Stimulated activated CD4-positive, alpha-beta T cell treated with anti-CD3 and anti-CD28 coated beads, Interleukin-12 subunit alpha, Interleukin-12 subunit beta, amount 100 ng/mL, for 24 hours (primary cell): ENCODE measurements at places on chromosomes 13 and 19.

DNA sequence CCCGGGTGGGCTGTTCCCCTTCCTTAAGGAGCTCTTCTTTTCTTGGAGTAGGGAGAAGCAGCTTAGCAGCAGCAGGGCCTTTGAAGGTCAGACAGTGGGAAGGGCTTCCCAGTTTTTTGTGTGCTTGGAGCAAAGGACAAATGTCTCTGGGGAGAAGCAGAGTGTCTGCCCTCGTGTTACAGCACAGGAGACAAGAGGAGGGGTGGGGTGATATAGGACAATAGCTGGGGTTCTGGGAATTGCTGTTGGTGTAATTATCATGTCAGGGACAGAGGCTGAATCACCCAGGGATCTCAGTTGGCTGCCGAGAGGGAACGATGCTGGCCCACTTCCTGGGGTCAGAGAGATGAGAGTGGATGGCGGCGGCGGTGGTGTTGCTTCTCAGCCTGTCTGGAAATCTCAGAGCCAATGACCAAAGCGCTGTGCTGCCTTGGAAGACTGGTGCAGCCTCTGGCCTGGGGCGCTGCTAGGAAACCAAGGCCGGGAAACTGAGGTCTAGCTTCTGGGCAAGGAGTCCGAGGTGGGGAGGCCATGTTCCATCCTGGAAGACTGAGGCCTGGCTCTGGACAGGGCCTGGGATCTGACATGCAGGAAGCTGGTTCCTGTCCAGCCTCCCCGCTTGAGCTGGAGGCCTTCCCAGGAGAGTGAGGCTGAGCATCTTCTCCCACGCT is 1.2 kb downstream of the INAFM1 start:
- no peak for DNase-seq

- DNase-seq, result no peak
Observed at GRCh38 chr19:31903979-31904378, 441.4 kb upstream of the ZNF507 start.

GRCh38 chr13:33316890-33317289 is 31.3 kb upstream of the STARD13 start:
- DNase-seq, result no peak

- no peak for DNase-seq
Observed at GRCh38 chr13:109595471-109595870, 190.9 kb downstream of the IRS2 start.

DNA sequence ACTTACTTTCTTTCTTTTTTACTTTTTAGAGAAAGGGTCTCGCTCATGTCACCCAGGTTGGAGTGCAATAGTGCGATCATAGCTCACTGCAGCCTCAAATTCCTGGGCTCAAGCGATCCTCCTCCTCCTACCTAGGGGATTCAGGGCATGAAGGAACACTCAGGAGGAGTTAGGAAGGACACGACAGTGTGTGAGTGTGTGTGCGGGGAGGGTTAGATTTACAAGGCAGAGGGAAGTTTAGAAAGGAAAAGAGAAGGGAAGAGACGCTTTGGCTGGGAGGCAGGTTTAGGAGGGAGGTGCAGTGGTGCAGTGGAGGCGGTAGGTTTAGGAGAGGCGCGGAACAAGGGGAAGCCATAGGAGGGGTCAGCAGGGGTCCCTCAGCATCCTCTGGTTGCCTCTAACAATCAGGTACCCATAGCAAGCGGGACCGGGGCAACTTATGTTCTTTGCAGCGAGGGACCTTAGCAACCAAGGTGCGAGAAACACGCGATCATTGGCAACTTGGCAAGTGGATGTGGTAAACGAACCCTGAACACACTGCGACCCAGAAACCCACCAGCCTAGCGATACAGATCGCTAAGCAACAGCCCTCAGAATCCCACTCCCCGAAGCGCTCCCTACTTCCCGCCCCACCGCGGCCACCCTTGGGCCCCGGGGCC is 501 bp downstream of the SIRT2 start:
- no peak for DNase-seq

- DNase-seq, result no peak
Observed at GRCh38 chr13:72963762-72964161, 95.0 kb upstream of the KLF5 start.

- no peak for DNase-seq
Observed at GRCh38 chr13:43301346-43301969, 278.1 kb downstream of the DNAJC15 start.

DNA sequence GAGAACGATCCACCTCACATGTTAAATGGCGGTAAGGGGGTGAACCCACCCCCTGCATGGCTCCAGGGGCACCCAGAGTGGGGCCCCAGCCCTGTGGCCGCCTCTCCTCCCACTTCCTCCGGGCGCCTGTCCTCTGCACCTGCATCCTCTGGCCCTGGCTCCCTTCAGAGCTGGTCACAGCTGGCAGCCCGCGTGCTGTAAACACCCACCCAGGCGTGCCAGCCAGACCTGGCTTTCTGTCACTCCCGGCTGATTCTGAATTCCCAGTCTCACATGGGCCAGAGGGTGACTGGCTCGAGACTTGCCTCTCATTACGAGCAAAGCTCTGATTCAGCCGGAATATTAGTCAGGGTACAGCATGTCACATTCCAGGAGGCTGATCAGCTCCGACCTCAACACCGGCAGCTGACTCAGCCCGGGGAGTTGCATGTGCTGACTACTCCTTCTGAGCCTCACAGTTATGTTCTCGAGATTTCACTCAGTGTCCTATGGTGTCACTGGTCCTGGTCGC is 75.1 kb downstream of the GNG7 start:
- DNase-seq, result peak; percentile 46

DNA sequence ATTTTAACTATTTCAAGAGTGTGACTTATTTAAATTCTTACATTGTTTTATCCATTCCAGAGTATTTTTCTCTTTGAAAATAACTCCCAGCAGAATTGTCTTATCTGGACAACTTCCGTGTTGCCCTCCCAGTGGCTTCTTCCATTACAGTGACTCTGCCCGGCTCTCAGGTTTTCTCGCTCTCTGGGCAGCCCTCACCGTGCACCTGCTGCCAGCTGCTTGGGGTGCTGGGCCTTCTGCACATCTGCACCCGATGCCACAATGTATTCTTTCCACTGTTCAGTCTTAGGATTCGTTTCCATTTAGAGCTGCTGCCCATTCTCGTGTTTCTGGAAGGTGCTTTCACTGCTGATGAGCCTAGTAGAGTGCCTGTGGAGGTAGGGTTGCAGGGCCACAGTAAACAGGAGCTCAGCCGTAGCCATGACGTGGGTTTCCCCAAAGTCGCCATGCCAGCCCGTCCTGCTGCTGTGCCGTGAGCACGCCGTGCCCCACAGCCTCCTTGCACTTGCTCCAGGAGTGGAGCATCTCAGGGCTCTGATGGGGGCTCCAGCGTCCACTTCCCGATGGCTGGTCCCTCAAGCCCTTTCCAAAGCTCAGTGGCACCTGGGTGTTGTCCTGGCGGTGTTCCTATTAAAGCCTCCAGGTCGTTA is 46.1 kb upstream of the DCUN1D2 start:
- DNase-seq, result no peak

- DNase-seq, result peak; percentile 92
Observed at GRCh38 chr19:18290302-18291018, 9.0 kb upstream of the JUND start.

GRCh38 chr13:84481958-84482357 is 599.7 kb upstream of the SLITRK1 start:
- DNase-seq, result no peak

GRCh38 chr19:4075373-4075772 is 8.7 kb upstream of the ZBTB7A start:
- no peak for DNase-seq

- DNase-seq, result no peak
Observed at GRCh38 chr13:77406644-77407440, 79.9 kb upstream of the MYCBP2 start.

DNA sequence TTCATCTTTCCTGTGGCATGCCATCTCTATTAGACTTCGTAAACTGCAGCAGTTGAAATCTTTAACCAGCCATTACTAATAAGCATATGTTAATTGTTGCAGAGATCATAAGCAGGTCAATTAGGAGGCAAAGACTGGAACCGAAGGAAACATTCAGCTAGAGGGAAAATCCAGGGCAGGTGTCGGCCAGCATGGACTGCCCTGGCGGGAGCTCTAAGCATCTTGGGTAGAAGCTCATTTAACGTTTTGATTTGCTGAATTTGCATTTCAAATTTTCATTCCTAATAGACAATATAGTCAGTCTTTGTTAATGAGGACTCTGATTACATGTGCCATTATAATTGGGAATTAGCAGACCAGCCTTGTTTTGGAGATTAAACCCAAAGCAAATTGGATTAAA is 238.6 kb downstream of the POU4F1 start:
- no peak for DNase-seq

GRCh38 chr19:3274942-3275582 is 50.6 kb downstream of the CELF5 start:
- no peak for DNase-seq

GRCh38 chr13:50916701-50917184 is 7.2 kb downstream of the RNASEH2B start:
- DNase-seq, result no peak

- no peak for DNase-seq
Observed at GRCh38 chr13:40329781-40330485, 336.5 kb downstream of the FOXO1 start.

GRCh38 chr19:19489804-19490204 is 25.5 kb downstream of the TSSK6 start:
- DNase-seq, result no peak

DNA sequence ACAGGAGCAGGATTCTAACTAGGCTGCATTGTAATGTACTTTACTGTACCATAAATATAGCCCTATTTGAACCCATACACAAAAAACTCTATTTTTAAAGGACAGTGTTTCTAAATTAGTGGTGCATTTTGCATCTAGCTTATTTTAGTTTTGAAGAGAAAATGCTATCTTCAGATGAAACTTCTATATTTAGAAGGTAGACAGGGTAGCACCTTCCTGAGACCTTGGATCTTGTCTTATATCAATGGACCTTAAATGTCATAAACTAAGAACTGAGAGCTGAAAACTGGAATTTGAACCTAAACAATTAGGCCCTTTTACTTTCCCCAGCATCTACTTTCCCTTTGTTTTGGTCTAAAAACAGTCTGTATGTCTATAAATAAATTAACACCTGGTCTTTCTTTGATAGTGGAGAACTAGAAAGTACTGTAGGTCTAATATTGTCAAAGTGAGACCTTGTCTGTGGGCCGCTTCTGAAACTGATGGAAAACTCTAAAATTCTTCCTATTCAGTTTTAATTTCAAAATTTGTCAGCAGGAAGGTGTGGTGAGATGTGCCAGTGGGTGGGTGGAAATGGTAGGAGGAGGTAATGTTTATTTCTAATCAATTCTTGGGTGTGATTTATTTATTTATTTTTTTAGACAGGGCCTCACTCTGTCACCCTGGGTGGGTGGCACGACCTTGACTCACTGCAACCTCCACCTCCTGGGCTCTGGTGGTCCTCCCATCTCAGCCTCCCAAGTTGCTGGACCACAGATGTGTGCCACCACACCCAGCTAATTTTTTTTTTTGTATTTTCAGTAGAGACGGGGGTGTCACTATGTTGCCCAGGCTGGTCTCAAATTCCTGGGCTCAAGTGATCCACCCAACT is 10.1 kb downstream of the COG3 start:
- no peak for DNase-seq

GRCh38 chr19:12318782-12319413 is 14.5 kb downstream of the ZNF563 start:
- DNase-seq, result no peak

DNA sequence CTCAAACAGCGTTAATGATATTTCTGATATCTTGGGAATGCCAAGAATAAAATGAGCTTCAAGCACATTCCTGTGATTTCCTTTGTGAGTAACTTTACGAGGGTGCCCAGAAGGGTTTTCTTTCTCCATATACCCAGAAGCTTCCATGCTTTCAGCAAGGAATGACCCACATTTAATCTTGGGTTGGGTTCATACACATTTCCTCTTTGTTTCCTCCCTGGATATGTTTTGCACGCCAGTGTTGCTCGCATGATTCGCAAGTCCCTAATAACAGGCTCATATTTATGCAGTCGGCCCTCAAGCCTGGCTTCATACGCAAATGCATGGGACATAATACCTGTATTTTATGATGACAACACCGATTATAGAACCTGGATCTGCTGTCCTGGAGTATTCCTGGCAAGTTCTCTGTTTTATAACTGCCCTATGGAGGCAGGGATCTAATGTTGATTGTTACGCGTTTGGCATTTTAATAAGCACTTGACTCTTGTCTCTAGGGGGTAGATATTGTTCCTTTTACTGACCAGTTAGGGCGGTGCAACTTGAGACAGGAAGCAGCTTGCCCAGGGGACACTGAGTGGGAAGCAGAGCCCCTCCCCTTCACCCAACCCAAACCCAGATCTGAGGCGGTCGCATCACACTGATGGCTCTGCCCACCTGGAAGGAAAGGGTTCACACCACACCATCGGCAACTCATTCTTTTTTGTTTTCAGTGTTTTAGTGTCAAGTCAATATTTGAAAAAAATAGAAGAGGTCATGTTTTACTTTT is 220.4 kb upstream of the SOX1 start:
- no peak for DNase-seq

- no peak for DNase-seq
Observed at GRCh38 chr13:50915565-50915964, 6.0 kb downstream of the RNASEH2B start.

DNA sequence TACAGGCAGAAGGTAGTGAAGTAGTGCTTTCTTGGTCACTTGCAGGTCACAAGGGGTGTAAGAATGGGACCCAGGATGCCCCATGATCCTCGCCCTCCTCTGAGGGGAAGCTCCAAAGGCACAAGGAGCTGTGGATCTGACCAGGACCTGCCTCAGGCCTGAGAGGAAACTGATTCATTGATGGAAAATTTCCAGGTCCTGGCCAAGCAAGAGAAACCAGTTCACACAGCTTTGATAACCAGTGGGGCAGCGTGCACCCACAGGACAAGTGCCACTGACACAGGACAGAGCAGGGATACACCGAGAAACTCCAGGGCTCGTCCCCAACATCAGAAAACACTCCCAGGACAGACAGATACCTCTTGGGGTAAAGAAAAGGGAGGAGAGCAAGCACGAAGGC is 177.1 kb downstream of the RBM26 start:
- DNase-seq, result no peak

DNA sequence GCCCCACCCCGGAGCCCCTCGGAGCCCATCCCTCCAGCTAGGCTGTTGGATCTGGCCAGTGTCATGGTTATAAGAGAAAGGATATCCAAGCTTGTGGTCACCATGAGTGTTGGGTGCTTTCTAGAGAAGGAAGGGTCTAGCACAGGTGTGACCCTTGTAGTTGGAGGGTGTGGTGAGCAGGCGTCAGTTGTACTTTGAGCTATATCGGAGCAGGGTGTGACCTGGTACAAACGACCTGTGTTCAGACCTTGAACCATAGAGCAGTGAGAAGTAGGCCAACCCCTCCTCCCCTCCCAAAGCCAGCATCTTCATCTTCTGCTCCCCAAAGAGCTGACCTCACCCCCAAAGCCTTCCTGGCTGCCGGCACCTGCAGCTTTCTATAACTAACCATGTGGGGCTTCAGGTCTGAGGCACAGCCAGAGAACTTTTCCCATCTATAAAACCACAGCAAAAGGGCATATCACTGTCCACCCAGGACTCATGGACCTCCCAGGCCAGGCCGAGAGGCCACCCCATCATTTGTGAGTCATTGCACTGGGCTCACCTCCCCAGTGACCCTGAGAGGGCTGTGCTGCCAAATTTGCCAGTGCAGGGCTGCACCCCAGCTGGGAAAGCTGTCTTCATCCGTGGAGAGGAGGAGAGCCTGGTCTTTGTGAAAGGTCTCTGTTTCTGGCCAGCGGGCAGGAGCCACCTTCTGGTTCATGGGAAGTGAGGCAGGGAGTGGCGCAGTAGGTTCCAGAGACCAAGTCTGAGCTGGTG is 14.2 kb downstream of the RAB8A start:
- no peak for DNase-seq

- DNase-seq, result no peak
Observed at GRCh38 chr13:46339035-46339666, 47.9 kb downstream of the RUBCNL start.

GRCh38 chr13:98651744-98652143 is 74.8 kb upstream of the STK24 start:
- no peak for DNase-seq

GRCh38 chr19:1130771-1131717 is 27.2 kb downstream of the GPX4 start:
- DNase-seq, result no peak
